ENCODE measurements at places on chromosomes 5 and 9. TPM values are rescaled to one million over a fixed set of nuclear protein-coding genes. Genes with fewer than 3 reads are reported as not detected.

BARHL1 gene
- not detected for total RNA-seq

KIF4B gene
- total RNA-seq: under 0.01 TPM

OLFML2A gene
- total RNA-seq: 65.8 TPM

ZMAT2 gene
- 33.4 TPM for total RNA-seq

SLCO6A1 gene
- 0.52 TPM for total RNA-seq

PRDM9 gene
- total RNA-seq: not detected

SLC36A2 gene
- under 0.01 TPM for total RNA-seq

EDIL3 gene
- 14.1 TPM for total RNA-seq

SCGB3A2 gene
- total RNA-seq: not detected

PCDHB11 gene
- total RNA-seq: 4.2 TPM

CKMT2 gene
- total RNA-seq: 92.9 TPM

BAG1 gene
- 40.2 TPM for total RNA-seq

ELOVL7 gene
- 0.52 TPM for total RNA-seq

ARID3C gene
- total RNA-seq: not detected

ZFR gene
- 67.8 TPM for total RNA-seq

IL9 gene
- not detected for total RNA-seq

TMC1 gene
- total RNA-seq: 0.52 TPM

HRCT1 gene
- total RNA-seq: 2.1 TPM

TMEM174 gene
- not detected for total RNA-seq

SLC1A3 gene
- total RNA-seq: 27.1 TPM

SLC2A6 gene
- total RNA-seq: 0.52 TPM

BTNL8 gene
- total RNA-seq: not detected

CCDC192 gene
- total RNA-seq: not detected

SHC3 gene
- total RNA-seq: 0.52 TPM

Measured in skeletal muscle tissue (tissue), 5 donors.